ENCODE measurements at places on chromosomes 5 and 9.

DNA sequence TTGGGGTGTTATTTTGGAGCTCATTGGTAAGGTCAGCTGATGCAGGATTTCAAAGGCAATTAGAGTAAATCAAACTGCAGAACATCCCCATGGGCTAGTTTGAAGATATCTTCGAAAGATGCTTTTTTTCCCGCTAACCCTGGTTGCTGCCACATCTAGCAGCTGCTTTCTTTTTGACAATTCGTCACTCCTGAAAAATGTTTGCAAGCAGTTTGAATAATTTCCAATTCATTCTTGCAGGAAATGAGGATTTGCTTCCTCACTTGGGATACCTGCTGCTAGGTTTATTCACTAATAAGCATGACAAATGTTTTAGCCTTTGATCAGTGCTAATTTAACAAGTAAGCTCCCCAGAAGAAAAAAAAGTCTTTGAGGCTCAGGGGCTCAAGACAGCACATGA is 649.6 kb upstream of the RORB start:
- DNase-seq = no peak

- no peak for DNase-seq
These were observed 292.1 kb upstream of the ELAVL2 start for GRCh38 chr9:24118190-24118589.

GRCh38 chr9:84499969-84500582 is 159.5 kb upstream of the SLC28A3 start:
- DNase-seq = no peak

DNA sequence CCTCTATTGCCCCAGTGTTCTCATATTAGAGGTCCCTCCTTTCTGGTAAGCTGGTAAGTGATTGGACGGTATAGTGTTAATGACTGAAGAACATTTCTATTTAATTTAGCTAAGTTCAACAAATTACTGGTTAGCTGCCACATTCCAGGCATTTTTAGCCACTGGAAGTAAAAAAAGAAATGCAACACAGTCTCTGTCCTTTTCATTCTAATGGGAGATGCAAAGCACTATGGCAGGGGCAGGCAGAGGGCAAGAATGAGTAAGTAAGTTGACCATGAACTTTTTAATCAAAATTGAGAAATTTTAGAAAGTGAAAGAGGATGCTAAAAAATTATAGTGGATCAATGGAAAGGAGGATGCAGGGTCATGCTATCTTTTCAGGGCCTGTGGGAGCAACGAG is 137.4 kb downstream of the GPBP1 start:
- no peak for DNase-seq

- no peak for DNase-seq
These were observed 17.2 kb upstream of the C5orf15 start for GRCh38 chr5:133985540-133986180.

GRCh38 chr5:154547551-154547950 is 69.5 kb upstream of the HAND1 start:
- no peak for DNase-seq

DNA sequence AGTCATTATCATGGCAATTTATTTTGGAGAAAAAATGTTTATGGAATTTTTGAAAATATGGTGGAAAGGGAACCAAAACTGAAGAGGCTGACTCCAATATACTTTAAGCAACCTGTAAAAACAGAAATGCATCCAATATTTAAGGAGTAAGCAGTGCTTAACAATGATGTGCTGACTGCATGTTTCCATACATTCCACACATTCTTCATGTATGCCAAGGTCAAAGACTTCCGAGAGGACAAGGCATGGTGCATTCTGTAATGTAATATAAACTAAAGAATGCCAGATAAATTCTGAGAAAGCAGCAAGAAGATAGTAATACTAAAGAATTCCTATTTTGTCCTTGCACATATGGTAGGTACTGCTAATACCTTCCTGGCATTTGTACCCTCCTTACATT is 2015.9 kb upstream of the CDH9 start:
- no peak for DNase-seq

DNA sequence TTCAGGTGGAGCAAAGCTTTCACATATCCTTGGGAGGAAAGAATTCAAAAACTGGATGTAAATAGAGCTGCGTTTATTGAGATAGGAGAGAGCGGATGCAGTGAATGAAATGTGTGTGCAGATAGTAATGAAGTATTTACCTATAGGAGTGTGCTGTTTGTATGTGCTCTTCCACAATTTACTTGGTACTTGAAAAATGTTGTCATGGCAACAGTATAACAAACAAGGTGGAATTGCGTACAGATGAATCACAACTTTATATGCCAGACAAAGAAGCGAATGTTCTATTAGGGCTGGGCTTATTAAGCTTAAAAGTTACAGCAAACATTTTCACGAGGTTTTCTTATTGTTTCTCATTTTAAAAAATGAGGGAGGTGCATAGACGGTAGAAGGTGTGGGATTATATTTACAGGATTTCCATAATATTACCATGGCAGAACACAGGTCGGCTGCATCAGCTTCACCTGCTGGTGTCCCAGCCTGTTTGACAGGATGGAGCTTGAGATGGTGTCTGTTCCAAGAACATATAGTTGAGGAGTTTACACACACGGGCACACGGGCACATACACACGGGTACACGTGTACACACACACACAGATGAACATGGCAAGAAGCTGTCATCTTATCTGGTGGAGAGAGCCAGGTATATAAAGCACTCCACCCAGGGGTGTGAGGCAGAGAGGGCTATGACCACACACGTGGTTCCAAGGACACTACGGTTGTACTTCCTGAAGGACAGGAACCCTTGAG is 155.7 kb downstream of the RMI1 start:
- no peak for DNase-seq

DNA sequence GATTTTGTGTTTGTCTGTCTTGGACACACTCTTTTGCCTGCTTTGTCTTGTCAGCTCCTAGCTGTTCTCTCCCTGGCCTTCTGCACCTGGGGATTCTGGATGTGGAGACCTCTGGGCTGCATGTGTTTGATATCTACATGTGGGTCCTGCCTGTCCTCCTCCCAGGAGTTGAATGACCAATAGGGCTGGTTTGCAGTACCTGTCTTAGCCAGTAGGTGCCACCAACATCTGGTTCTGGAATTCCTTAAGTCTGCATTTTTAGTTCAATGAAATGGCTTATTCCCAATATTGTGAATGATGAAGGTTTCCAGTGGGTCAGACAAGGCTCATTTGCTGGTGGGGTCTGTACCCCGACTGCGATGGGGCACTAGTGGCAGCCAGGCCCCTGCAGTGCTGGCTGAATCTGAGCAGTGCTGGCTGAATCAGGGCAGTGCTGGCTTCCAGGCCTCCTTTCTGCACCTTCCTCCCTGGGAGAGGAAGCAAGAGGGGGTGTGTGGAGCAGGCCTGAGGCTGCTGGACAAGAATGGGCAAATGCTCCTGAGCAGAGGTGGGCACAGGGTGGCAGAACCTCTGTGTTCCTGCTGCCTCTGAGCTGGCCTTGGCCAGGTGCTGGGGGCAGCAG is 73.3 kb downstream of the RXRA start:
- DNase-seq = no peak

DNA sequence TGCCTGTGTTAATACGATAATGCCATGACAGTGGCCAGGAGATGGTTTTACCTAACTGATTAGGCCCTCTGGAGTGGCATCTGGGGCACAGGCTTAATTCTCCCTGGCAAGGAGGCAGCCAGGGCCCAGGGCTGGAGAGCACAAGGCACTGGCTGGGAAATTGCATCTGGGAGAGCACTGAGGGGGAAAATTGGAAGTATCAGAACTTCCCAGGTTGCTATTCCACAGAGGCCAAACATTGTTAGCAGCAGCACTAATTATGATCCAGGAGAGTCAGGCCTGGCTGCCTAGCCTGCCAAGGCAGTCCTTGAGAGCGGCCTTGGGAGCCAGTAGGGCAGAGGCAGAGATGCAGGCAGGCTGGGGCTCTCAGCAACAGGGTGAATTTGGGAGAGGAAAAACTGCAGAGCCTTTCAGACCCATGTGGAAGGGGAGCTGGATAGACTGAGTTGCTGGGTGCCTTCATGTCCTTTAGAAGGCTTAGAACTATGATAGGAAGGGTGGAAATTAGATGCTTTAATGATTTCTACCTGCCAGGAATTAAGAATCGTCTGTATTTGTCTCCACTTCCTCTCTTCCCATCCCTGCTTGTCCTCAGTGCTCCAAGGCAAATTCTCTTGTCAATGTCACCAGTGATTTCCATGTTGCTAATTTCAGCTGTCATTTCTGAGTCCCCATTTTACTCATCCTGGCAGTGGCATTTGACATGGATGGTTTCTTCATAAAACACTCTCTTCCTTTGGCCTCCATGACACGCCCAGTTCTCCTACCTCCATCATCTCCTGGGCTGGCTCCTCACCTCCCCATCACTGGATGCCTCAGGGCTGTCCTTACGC is 56.1 kb upstream of the HSPA9 start:
- DNase-seq = no peak
